Suppressor macrophage treated with lipopolysaccharide for 4 hours (primary cell): ENCODE measurements at places on chromosomes 2 and 18.
A peak's percentile ranks its signal among the peaks of the same experiment; 100 is the strongest.

DNA sequence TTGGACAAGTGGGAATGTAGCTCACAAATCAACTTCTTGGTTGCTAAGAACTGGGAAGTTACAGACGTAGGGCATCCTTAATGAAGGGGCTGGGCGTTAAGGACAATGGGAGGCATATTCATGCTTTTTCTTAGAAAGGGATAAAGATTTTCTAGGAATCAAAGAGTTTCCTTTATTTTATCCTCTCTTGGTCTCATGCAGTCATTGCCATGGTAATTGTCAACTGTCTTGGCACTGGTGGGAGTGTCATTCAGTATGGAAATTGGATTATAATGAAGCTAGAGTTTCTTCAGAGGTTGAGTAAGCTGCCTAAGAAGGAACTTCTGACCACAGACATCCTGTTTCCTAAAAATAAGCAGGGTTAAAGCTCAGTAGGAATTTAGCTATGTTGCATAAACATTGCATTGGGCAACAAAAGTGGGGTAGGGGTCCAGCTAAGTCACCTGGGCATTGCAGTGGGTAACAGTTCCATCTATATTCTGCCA is 114.0 kb downstream of the LYPD6B start:
- peak; percentile 28 for DNase-seq

DNA sequence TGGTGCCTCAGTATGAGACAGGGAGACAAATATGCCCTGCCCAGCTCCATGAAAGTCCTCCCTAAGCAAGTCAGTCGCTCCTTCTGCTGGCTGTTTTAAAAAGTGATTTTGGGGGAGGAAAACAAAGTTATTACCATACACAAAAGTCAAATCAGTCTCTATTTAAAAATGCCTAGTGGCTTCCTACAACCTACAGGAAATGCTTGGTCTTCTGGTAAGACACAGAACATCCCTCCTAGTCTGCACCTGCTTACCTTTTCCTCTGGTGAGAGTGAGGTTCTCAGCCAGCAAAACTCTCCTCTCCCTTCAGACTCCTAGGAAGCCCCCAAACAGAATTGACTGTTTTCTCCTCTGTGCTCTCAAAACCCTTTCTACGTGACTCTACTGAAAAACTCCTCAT is 13.5 kb downstream of the CMPK2 start:
- DNase-seq = no peak

DNA sequence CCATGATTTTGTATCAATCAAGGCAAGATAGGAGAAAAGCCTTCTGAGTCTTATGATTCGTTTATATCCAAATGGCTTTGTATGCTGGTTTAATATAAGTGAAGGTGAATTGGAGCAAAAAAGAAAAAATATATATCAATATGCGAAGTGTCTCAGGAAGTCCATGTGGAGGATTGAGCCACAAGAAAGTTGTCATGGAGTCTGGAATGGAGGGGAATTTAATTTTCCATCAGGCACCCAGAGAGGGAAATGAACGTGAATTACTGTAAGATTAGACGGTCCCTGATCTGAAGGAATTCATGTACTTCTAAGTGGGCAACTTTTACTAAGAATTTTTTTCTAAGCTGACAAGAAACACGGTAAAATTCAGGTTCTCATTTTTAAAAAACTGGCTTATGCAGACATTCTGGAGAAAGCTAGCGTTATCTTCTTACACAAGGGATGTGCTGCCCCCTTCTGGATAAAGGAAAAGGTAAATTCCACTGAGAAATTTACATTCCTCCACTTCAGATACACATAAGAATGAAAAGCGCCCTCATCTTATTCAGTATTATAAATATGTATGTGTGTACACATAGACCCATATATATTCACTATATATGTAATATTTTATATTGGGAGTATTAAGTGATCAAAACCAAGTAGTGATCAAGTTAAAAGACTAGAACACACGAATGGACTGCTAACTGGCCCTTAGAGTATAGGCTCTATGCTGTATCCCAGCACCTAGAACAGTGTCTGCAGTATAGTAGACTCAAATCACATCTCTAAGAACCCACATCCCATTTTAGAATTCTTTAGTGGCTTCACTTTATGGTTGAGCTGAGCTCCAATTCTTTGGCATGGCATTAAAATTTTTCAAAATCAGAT is 289.0 kb upstream of the TFPI start:
- DNase-seq = peak; percentile 57

- DNase-seq = peak; percentile 90
Observed at GRCh38 chr18:31101183-31102024, 817 bp downstream of the DSC2 start.

- peak; percentile 44 for DNase-seq
Observed at GRCh38 chr2:152718909-152719645, 657 bp downstream of the ARL6IP6 start.

DNA sequence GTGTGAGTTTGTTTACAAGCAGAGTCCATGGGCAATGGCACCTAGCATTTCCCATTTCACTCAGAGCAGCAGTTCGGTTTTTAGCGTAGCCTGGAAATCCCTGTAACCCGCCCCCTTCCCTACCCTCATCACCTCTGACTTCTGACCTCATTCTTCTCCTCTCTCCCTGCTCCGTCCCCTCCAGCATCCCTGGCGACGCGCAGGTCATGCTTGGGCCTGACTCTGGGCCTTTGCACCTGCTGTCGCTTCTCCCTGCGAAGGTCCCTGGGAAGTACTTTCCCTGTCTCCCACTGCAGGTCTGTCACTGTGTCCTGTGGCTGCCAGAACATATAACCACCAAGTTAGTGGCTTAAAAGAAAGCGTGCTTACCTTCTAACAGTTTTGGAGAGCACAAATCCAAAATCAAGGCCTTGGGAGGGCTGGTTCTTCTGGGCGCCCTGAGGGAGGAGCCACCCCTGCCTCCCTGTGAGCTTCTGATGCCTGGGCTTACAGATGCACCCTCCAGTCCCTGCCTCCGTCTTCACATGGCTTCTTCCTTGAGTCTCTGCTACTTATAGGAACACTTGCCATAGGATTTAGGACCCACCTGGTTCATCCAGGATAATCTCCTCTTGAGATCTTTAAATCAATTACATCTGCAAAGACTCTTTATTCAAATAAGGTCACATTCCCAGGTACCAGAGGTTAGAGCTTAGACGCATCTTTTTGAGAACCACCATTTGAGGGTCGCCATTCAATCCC is 8.1 kb upstream of the RAB17 start:
- DNase-seq = no peak

DNA sequence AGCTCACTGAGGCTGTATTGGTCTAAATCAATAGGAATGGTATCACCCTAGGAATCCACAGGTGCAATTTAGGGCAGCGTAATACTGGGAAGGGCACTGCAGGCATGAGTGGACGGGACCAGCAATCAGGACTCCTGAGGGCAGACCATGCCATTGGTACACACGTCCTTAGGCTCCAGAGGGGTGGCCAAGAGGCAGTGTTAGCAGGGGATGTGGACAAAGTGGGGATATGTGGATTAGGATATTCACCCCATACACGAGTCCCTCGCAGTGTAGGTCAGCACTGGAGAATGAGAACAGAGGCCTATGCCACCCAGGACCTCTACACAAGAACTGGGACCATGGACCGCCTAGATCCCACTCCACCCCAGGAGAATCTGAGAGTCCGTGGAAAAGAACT is 389.8 kb downstream of the BCL11A start:
- no peak for DNase-seq

GRCh38 chr2:68371581-68371980 is 6.5 kb downstream of the PLEK start:
- DNase-seq = no peak

DNA sequence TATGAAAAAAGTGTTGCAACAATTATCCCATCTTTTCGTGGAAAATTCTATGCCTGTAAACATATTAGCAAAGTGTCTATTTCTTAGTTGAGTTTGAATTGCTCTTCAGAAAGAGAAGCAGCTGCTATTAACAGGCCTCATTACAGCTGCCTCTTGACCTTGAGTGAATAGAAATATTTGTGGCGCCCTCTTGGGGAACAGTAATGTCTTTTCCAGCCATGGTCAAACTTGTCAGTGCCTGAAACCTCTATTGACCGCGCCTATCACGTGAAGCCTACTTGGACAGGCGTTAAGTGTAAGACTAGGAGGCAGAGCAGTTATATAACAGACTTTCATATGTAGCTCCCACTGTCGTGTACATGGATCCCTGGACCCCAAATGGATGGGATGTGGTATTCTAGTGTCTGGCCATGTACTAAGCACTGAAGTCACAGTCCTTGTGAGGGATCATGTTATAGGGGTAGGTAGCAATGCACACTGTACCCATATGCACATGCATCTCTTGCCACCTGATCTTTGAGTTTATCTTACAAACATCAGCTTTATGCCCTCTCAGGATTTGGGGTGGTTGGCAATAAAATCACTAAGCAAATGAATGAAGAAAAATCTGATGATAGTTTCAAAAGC is 245.0 kb downstream of the PTGR3 start:
- DNase-seq = peak; percentile 30

GRCh38 chr2:159933727-159934049 is 128.7 kb downstream of the PLA2R1 start:
- DNase-seq = peak; percentile 87

GRCh38 chr18:44685296-44685695 is 4.6 kb downstream of the SETBP1 start:
- no peak for DNase-seq

DNA sequence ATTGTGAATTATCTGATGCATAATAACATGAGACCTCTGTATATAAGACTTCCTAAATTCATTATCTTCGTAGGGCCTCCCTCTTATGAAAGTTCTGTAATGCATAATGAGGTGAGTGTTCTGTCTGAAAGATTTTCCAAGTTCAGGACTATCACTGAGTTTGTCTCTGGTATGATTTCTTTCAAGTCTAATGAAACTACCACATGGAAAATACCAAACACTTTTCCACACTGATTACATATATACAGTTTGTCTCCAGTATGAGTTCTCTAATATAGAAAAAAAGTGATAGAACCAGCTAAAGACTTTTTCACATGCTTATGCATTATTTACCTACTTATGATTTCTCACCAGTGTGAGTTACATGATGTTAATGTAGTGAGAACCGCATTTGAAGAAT is 34.7 kb downstream of the CTNNA2 start:
- no peak for DNase-seq

DNA sequence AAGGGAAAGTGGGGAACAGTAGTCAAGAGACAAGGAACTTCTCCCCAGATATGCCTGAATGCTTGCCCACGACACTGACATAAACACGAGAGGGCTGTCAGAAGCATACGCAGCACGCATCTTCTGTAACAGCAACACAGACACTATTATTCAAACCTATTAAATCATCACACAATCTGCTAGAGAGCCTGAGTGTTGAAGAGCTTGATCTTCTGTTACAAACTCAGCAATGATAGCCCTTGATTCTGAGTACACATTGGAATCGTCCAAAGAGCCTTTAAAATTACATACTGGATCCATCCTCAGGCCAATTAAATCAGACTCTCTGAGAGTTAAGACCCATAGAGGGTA is 111.6 kb downstream of the ZNF521 start:
- no peak for DNase-seq

GRCh38 chr2:164917296-164917903 is 37.9 kb downstream of the SLC38A11 start:
- peak; percentile 6 for DNase-seq

DNA sequence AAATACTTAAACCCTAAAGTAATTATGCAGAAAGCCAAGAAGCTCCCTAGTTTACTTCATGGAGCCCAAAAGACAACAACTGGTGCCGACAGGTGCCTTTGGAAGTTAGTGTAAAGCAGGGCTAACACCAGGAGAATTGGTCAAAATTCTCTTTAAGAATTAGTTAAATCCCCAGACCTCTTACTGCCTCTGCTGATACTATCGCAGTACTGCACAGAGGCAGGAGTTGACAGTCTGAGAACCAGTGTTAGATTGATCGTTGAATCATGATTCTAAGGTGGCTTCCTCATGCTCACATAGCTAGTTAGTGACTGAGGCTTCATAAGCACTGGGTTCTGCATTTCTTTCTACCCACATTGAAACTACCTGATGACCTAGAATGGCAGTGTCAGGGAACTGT is 445.0 kb downstream of the XIRP2 start:
- no peak for DNase-seq

GRCh38 chr2:71451705-71452104 is 1.7 kb upstream of the DYSF start:
- DNase-seq = no peak

- DNase-seq = no peak
Observed at GRCh38 chr2:179814050-179814449, 47.4 kb downstream of the ZNF385B start.

DNA sequence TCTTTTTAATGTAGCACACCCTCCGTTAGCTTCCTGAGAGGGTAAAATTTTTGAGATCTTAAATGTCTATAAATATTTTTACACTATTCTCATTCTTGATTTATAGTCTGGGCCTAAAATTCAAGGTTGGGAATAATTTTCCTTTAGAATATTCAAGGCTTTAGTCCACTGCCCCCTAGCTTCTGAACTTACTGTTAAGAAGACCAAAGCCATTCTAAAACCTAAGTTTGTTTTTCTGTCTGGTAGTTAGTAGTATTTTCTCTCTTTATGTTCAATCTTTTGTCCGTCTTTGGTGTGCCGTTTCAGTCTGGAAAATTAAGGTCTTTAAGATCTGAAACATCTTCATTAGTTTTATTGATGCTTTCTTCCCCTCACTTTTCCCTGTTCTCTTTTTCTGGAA is 14.5 kb downstream of the OSBPL6 start:
- DNase-seq = peak; percentile 12

DNA sequence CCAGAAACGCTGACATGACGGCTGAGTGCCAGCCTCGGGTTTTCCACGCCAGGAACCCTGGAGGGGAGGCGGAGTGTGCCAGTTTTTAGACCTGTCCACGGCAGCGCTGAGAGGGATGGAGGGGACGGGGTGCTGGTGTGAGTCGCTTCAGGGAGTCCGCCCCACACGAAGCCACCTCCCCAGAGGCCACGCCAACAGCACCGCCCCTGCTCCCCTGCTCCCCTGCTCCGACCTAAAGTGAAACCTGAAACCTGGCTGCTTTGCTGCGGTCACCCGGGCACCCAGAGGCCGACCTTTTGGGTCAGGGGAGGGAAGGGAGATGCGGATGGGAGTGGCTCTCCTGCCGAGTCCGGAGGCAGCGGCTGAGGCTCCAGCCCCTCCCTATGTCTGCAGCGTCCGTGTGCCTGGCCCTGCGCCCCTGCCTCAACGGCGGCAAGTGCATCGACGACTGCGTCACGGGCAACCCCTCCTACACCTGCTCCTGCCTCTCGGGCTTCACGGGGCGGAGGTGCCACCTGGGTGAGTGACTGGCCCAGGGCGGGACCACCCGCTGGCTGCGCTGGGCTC is 38.1 kb downstream of the SNED1 start:
- no peak for DNase-seq

DNA sequence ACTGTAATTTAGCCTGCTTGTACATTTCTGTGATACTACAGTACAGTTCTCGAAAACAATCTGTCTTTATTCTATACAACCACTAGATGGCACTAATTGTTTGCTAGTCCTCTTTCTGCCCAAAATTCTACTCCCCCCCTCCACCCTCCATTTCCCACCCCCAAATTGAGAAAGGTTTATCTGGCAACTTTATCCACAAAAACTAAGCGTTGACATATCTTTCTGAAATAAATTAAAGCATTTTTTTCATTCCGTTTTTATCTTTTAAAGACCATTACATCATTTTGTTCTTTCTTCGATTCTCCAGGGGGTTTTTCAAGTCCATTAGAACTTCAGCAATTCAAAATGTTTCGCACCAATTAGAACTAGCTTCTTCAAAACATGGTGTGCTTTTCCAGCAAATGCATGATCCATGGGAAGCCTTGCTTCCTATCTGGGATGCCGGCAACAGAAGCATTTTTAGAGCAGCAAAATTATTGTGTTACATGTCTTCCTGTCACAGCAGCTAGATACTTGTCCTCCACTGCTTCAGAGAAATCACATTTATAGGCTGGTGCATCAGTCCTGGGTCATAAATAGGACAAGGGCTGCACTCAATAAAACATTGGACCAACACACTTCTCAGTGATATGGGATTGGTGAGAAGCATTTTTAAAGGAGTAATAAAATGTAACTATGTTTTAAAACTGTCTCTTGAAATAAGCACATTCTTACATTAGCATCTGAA is 241.3 kb downstream of the PAX3 start:
- peak; percentile 33 for DNase-seq
